ENCODE measurements at places on chromosomes 4 and X. TPM values are rescaled to one million over a fixed set of nuclear protein-coding genes. Genes with fewer than 3 reads are reported as not detected.

Gene EPHA5
- 0.42 TPM for polyA plus RNA-seq

- DNase-seq = no peak
These were observed 617 bp upstream of the PDHA1 start for GRCh38 chrX:19343085-19343534.

GRCh38 chr4:142092941-142093340 is 456.6 kb downstream of the IL15 start:
- no peak for DNase-seq

DNA sequence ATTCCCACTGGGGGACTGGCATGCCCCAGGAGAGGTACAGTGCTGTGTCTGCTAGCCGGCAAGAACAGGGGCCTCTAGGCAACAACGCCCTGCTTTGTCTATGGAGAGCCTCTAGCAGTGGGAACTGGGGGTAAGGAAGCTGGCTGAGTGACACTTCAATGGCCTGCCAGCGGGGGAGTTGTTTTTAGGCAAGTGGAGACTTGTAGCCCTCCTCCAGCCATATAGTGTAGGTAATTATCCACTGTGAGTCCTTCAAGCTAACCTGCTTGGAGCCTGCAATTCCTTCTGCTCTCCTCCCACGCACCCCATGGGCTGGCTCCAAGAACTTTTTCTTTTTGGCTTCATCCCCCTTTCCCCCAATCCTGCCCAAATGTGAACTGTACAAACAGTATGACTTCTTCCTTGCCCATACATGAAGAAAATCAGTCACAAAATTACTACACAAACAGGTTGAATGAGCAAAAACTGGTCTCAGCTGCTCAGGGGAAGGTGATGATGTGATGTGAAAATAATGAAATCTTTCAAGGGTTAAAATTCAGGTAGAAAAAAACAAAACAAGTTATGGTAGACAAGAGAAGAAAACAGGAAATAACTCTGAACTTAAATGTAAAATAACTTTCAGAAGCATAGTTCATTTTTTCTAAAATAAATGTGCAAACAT is 33.1 kb downstream of the LEF1 start:
- DNase-seq = no peak
